ENCODE measurements at places on chromosomes 11 and 22.

GRCh38 chr11:134658481-134659225 is 246.6 kb upstream of the B3GAT1 start:
- DNase-seq: no peak

DNA sequence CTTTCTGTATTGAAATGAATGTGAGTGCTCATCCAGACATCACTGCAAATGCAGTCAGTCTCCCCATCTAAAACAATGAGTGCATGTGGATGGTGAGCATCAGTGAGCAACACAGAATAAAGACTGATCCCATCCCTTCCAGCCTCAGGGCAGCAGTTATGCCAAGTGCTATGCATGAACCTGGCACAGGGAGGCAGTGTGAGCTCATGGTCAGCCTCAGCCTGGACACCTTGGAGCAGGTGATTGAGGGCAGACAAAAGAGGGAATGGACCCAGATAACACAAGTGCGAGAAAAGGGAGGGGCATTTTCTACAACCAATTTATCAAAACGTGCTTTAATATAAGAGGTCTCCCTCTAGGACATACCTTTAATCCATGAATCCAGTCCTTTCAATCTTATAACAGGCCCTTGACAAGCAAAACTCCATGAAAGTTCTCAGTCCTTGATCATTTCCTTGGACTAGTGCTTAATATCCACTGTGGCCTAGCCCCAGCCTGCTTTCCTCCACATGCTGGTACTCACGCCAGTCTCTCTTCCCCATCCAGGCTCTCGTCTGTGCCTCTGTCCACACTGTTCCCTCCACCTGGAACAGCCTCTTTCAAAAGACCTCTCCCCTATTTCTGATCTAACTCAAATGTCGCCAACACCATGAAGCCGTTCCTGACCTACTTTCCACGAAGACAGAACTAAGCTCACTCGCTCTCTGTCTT is 50.5 kb upstream of the LRRC55 start:
- no peak for DNase-seq

DNA sequence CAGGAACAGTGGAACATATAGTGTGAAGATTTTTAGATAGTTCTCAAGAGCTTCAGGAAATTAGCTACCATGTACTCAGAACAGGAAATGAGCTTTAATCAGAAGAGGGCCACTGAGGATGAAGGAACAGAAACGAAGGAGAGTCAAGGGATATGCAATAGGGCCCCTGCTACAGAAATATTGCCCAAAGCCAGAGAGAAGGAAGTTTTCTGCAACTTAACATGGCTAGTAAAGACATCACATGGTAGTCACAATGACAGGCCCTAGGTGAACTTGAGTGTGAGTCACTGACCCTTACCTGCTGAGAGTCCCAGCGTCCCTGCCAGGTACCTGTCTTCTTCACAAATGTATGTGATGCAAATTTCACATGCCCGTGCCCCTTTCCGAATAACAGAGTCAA is 25.2 kb upstream of the CARD16 start:
- DNase-seq: no peak

- DNase-seq: no peak
Observed at GRCh38 chr22:31750365-31751284, 693 bp upstream of the PRR14L start.

DNA sequence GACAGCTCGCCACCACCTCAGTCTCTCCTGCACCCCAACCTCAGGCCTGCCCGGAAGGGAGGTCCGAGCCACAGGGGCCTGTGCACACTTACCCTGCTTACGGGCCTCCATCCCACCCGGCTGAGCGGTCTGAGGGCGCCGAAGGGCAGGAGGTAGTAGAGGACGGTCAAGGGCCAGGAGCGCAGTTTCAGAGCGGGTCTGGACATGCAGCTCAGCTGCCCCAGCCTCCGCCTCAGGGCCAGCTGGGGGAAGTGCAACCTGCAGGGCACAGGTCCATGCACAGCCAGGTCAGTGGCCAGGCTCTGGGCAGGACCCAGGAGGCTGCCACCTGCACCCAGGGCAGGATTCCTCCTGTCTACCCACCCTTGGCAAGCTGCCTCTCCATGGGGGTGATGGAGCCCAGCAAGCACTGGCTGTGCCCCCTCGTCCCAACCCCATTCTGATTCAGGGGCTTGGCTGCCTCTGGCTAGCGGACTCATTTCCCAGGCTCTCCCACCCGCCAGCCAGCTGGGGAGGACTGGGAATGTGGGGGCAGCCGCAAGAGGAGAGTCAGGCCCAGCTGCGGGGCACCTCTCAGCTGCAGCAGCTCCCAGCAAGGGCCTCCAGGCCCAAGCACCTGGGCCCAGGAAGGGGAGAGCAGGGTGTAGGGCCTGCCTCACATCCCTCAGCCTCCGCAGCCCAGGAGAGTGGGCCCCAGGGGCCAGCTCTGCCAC is 38.3 kb downstream of the PISD start:
- no peak for DNase-seq

- DNase-seq: no peak
Observed at GRCh38 chr11:45323601-45324249, 37.6 kb upstream of the SYT13 start.

- DNase-seq: no peak
Observed at GRCh38 chr11:117376517-117376916, 48.9 kb downstream of the CEP164 start.

GRCh38 chr11:24084956-24085355 is 411.9 kb upstream of the LUZP2 start:
- DNase-seq: no peak

DNA sequence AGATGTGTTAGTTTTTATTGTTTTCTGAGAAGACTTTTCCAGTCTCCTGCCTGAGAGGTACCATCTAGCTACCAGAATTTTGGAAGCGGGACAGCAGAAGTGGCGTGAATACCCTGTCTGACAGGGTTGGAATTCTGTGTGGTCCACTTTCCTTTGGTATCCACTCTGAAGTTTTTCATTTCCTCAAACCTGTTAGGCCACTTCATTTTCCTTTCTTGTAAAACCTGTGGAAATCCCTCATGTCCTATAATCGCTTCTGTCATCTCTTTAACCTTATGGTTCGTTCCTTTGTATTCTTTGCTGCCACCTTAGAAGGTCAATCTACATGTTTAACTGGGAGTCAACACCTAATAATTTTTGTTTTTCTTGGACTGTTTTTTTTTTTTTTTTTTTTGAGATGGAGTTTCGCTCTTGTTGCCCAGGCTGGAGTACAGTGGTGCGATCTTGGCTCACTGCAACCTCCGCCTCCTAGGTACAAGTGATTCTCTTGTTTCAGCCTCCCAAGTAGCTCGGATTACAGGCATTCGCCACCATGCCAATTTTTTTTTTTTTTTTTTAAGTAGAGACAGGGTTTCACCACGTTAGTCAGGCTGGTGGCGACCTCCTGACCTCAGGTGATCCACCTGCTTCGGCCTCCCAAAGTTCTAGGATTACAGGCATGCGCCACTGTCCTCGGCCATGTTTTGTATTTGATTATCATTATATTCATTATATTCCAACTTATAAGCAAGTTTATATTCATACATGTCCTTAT is 7.1 kb downstream of the SFI1 start:
- no peak for DNase-seq

DNA sequence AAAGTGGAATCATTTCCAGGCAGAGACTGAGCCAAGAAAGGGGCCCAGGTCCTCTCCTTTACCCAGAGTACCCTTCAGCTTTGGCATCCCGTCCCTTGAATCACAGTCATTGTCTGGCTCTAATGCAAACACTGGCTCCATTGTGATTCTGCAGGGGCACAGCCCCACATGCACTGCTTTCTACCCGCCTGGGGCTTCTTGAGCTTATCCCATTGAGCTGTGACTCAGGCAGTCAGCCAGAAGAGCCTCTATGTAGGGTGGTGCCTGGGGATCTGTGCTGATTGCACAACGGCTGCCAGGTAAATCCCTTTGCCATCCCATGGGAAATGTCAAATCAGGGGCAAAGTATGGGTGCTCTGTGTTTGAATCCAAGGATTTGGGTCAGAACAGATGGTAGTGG is 88.9 kb downstream of the RASSF10 start:
- DNase-seq: no peak

DNA sequence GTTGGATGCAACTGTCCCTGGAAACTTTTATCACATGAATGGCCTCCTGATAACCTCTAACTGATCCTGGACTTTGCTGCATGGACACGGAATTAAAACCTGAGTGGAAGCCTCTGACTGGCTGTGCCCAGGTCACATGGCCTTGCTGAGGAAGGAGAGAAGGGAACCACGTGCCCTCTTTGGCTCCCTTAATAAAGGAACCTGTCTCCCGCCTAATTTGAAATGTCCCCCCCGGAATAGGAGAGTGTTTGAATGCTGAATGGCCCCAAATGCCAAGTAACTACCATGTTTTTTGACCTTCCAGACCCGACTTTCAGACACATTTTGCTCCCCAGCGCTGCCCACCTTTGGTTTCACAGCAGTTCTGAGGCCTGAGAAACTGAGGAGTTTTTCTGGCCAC is 76.9 kb downstream of the ADAMTS15 start:
- DNase-seq: no peak

DNA sequence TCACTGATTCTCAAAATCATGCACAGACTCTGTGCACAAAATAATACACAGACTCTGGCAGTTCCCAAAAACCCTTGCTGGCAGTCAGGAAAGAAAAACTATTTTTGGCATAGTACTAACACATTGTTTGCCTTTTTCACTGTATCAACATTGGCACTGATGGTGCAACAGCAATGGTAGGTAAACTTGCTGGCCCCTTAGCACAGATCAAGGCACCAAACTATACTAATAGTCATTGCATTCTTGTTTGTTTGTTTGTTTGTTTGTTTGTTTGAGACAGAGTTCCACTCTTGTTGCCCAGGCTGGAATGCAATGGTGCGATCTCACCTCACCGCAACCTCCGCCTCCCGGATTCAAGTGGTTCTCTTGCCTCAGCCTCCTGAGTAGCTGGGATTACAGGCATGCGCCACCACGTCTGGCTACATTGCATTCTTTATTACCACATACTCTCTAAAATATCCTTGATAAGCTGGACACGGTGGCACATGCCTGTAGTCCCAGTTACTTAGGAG is 81.0 kb upstream of the SLC6A5 start:
- DNase-seq: no peak
